B cell (primary cell): ENCODE measurements at places on chromosomes 7 and 10. TPM values are rescaled to one million over a fixed set of nuclear protein-coding genes. Genes with fewer than 3 reads are reported as not detected.

DNA sequence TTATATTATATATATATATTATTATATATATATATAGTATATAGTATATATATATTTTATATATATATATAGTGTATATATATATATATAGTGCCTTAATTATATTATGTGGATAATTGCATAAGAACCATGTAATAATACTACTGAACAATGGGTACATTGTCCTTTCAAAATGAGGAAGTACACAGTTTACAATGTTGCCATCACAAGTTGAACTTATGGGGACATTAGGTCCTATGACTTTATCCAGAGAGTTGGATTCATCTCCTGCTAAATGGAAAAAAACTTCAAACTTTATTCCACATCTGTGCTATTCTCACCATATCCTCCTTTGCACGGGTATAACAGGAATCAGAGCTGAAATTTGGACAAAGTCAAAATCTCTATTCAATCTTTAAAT is 105.0 kb upstream of the AGR3 start:
- H3K4me1 ChIP-seq, result no peaks in the 10 kb centered on the region
- H3K27ac ChIP-seq, result no peak overlapping the region
- no peak overlapping the region for H3K4me3 ChIP-seq

GRCh38 chr10:133176546-133176945 is 16.5 kb downstream of the KNDC1 start:
- DNase-seq, result no peak
- H3K27me3 ChIP-seq, result no peaks in the 10 kb centered on the region
- no peak overlapping the region for H3K27ac ChIP-seq
- no peaks in the 10 kb centered on the region for H3K4me1 ChIP-seq

GRCh38 chr7:101015626-101016025 is 4.3 kb upstream of the MUC17 start:
- H3K27me3 ChIP-seq, result no peaks in the 10 kb centered on the region
- H3K27ac ChIP-seq, result no peak overlapping the region
- H3K4me3 ChIP-seq, result no peak overlapping the region
- no peaks in the 10 kb centered on the region for H3K36me3 ChIP-seq

DNA sequence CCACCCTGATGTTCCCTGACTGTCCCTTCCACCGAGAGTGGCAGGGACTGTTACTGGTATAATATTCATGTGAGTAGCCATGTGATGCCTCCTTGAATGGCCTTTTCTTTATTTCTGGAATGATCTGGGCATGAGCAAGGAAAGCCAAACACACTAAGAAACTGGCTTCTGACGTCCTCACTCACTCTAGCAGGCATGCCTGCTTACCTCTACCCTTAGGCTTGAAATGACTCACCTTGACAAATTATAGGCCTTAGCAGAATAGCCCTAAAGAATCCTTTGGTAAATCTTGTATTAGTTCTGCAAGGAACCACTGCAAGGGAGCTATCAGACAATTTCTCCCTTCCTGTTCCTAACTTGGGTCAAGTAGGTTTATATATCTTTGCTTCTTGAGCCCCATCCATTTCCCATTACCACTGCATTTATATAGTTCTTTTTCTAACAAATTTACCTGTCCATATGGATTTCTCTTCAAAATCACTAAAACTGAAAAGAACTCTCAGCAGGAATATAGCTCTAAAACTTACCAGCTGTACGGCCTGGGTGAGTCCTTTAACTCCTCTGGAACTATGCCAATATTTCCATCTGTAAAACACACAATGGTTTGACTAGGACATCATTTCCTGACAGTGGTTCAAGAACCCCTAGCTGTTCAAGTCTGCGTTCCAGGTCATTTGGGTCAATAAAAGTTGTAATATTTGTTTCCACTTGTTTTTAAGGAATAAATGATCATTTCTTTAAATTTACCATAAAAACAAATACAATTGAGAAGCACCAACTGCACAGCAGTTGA is 13.0 kb upstream of the NDUFA5 start:
- H3K4me3 ChIP-seq, result no peak overlapping the region
- DNase-seq, result no peak
- no peaks in the 10 kb centered on the region for H3K27me3 ChIP-seq

GRCh38 chr7:96527133-96527827 is 182.4 kb downstream of the SEM1 start:
- H3K36me3 ChIP-seq, result no peaks in the 10 kb centered on the region
- DNase-seq, result no peak
- H3K27me3 ChIP-seq, result no peaks in the 10 kb centered on the region
- no peak overlapping the region for H3K27ac ChIP-seq
- H3K4me3 ChIP-seq, result no peak overlapping the region

ITIH5 gene
- total RNA-seq, result not detected in 2 replicates
